ENCODE measurements at places on chromosomes 16 and 17. TPM values are rescaled to one million over a fixed set of nuclear protein-coding genes. Genes with fewer than 3 reads are reported as not detected.

Gene HEXD
- 13.8 TPM for total RNA-seq

Gene NPIPB9
- 1.8 TPM for total RNA-seq

Gene ABI3
- total RNA-seq = not detected

Gene SLC47A1
- total RNA-seq = 23.0 TPM

Gene ZNF624
- 3.3 TPM for total RNA-seq

Gene TBC1D3C
- 0.06 TPM for total RNA-seq

Gene RNU2-1
- total RNA-seq = not detected

Gene PYDC1
- not detected for total RNA-seq

Gene GPRC5C
- total RNA-seq = 81.9 TPM

Gene SRCIN1
- total RNA-seq = 2.8 TPM

Gene HIGD1B
- not detected for total RNA-seq

Gene SMIM36
- total RNA-seq = not detected

Gene CD300E
- total RNA-seq = not detected

Gene DNAI2
- not detected for total RNA-seq

Gene MMP2
- total RNA-seq = 13.8 TPM

Gene TLCD2
- total RNA-seq = 1.5 TPM

Gene ATP2A3
- 4.7 TPM for total RNA-seq

Gene CCL8
- total RNA-seq = not detected

Gene TSPOAP1
- not detected for total RNA-seq

Gene LRRC46
- 2.8 TPM for total RNA-seq

Gene MTSS2
- total RNA-seq = 35.8 TPM

Gene MYH3
- 1.0 TPM for total RNA-seq

Gene TMEM100
- not detected for total RNA-seq

Gene TBC1D3I
- total RNA-seq = 0.29 TPM

Gene CCDC144A
- 1.4 TPM for total RNA-seq

Gene AOC3
- 1.5 TPM for total RNA-seq

Gene TEKT5
- not detected for total RNA-seq

Gene CTRB1
- total RNA-seq = not detected

Gene TMC6
- 10.1 TPM for total RNA-seq

Gene APOH
- 5.4 TPM for total RNA-seq

Gene KRT17
- 1.3 TPM for total RNA-seq

Gene MT4
- total RNA-seq = not detected

Gene KRTAP2-2
- total RNA-seq = not detected

Gene VWA3A
- total RNA-seq = 0.03 TPM

Gene GFAP
- total RNA-seq = 0.44 TPM

Gene CA7
- total RNA-seq = not detected

Gene DHX40
- total RNA-seq = 48.2 TPM

Gene CLDN6
- 0.17 TPM for total RNA-seq

Gene TPSG1
- 0.10 TPM for total RNA-seq
